ENCODE measurements at places on chromosomes 5 and 9. TPM values are rescaled to one million over a fixed set of nuclear protein-coding genes. Genes with fewer than 3 reads are reported as not detected.

Gene CATSPER3
- not detected for total RNA-seq

Gene AK8
- total RNA-seq = 0.88 TPM

Gene SPATA31E1
- not detected for total RNA-seq

Gene ZFAND5
- 70.7 TPM for total RNA-seq

Gene CARTPT
- total RNA-seq = not detected

Gene CNTNAP3
- total RNA-seq = 1.6 TPM

Gene FAM221B
- not detected for total RNA-seq

Gene INSL4
- total RNA-seq = not detected

Gene TRIM23
- total RNA-seq = 10.6 TPM

Gene PRDM9
- not detected for total RNA-seq

Gene ANKRD31
- under 0.01 TPM for total RNA-seq

Gene TRAPPC13
- 11.9 TPM for total RNA-seq

Gene DDX46
- total RNA-seq = 18.1 TPM

Gene TNC
- total RNA-seq = 46.0 TPM

Gene UAP1L1
- total RNA-seq = 5.7 TPM

Gene KCNMB1
- not detected for total RNA-seq

Gene SIL1
- 38.5 TPM for total RNA-seq

Gene CTNND2
- total RNA-seq = not detected

Gene SNCAIP
- total RNA-seq = 2.6 TPM

Gene ELOVL7
- total RNA-seq = not detected

Gene DTWD2
- 4.2 TPM for total RNA-seq

Gene SH3RF2
- total RNA-seq = 2.5 TPM

Gene CFAP90
- 0.13 TPM for total RNA-seq

All from epithelial cell of alveolus of lung (primary cell).